ENCODE measurements at places on chromosomes 6 and 20.

DNA sequence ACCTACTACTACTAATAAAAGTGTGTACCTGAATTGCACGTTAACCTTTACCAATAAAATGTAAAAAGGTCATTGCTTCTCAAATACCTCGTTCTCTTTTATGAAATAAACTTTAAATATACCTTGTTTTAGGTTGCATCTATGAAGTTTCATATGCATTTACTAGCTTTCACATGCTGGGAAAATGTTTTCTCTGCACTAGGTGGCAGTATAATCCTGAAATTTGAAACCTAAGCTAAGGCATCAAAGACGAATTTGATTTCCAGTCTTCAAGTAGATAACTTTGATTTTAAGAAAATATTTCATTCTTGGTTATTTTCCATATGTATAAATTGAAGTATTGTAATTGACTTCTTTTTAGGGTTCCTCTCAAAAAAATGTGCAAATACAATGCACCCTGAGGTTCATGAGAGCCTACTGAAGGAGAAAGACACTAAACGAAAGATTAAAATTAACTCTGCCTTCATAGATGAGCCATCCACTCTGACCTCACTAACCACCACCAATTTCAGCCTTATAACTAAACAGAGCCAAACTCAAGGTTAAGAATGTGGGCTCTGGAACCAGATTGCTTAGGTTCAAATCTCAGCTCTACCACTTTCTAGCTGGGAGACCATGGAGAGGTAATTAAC, 7.3 kb upstream of the COL9A1 start:
- DNase-seq, result no peak

DNA sequence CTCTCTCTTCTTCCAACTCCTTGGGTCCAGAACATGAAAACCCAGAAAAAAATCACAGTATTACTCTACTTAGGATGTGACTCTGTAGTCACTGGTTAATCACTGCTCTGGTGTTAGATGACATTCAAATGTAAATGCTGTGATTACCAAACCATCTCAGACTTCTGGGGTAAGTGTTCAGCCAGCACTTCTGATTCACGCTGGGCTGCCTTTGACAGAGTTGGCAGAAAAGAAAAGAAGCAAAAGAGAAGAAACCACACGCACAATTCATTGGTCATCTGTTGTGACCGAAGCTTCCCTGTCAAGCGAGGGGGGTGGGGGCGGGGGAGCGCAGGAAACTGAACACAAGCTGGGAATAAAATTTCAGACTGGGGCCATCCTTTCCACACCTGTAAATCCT, 82.7 kb downstream of the PSMG4 start:
- no peak for DNase-seq

GRCh38 chr6:90820436-90820835, 233.6 kb upstream of the MAP3K7 start:
- DNase-seq, result no peak

GRCh38 chr6:105038259-105038658, 81.4 kb downstream of the LIN28B start:
- no peak for DNase-seq

DNA sequence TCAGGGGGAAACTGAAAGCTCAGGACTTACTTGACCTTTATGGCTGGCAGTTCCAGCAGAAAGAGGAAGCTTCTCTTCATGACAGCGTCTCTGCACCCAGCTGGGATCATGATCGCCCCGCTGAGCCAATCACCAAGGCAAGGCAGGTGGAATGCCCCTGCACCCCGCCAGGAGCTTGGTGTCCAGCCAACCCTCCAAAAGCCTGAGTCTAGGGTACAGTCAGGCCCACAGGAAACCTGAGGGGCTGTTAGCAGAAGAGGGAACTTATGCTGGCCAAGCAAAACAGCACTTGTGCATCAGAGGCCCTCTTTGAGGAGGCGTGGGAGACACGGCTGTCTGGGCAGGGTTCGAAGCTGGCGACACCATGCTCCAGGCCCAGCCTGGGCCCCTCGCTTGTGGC, 188.3 kb upstream of the GMDS start:
- DNase-seq, result no peak

- no peak for DNase-seq
Measured at GRCh38 chr6:52551483-52552277, 25.2 kb downstream of the TRAM2 start.

DNA sequence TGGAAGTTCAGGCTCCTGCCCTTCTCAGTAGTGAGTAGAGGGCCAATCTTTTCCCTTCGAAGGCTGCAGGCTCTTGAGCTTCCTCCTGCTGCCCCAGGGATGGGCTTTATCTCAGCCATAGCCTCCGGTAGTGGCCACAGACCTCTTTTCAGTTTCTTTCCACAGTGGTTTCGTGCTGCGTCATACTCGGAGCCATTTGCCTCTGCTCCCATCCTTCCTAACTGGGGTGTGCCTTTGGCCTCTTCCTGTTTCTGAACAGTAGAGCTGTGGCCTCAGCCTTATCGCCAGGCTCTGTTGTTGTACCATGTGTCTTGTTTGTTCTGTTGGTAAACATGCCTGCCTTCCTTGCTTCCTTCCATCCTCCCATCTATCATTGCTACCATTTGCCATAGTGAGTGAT, 54.1 kb downstream of the TULP4 start:
- DNase-seq, result no peak

GRCh38 chr20:47535994-47536393, 34.3 kb downstream of the NCOA3 start:
- DNase-seq, result no peak

GRCh38 chr6:20581070-20581469, 46.8 kb downstream of the CDKAL1 start:
- no peak for DNase-seq

DNA sequence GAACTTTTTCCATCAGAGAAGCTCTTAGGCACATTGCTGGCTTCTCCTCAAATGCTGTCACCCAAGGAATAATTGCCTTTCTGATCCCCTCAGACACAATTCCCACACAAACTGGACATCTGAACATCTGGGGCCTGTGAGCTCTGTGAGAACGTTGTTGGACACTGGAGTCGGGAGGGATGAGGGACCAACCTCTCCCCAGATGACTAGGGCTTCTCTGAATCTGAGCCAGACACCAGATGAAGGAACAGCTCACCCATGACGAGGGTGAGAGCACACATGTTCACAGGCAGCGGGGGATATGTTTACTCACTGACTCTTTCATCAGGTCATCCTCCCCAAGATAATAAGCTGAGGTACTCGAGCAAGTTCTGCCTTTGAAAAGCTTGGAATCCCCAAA, 283.9 kb upstream of the SUPT3H start:
- DNase-seq, result no peak

DNA sequence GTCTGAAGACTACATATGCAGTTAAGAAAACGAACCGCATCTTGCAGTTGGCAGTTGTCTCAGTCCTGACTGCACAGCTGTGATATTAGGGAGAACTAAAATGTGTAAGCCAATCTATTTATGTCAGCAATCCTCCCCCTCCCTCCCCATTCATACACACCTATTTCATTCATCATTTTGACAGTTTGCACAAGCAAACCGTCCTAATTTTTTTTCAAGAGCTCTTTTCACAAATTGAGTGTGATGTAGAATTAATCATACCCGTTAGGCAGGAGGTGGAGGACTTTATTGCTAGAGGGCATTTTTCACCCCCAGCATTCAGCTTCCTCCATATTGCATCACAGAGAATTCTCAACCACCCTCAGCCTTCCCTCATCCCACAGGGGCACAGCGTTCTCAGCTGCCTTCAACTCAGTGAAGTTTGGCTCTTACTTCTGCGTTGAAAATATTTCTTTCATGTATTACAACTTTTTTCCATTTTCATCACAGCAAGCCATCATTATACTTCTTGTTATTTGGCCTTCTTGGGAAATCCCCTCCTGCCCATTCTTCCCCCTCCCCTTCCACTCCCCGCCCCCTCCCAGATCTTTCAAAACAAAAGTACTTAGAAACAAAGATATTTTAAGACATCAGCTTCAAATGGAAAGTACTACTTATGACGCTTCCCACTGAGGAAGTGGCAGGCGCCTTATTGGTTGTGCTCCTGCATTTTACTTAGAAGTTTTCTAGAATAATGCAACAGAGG, 37.5 kb downstream of the NOX3 start:
- DNase-seq, result peak; percentile 87

DNA sequence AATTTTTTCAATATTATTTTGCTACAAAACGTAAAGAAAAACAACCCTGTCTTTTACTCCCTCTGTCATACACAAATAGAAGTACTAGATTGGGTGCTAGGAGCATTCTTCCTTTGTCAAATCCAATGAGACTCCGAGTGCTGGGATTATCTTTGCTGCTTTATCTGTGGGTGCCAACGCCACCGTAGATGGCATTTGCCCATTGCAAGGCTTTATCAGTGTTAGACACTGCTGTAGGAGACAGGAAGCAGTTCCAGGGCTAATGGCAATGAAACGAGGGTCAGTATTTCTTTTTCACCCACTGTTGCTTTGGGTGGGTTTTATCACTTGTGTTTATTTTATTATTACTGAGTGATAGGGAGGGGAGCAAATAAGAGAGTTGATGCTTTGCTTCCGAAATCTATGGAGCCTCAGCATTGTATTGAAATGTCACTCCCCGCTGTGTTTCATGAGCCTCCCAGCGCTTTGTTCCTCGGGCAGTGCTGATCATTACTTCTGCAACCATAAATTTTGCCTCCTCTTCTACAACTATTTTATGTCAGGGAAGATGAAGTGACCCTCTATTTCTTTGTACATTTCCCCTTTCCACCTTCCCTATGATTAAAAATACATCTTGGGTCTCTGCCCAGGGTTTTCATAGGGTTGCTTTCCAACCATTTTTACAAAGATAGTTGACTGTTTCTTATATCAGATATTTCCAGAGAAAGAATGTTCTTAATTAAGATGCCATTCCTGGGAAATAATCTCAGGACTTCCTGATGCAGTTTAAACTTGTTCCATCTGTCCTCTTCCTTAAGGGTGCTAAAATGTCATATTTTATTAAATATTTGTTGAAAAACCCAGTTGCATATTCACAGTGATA, 86.7 kb upstream of the LAMP5 start:
- no peak for DNase-seq

GRCh38 chr6:2497922-2498623, 252.6 kb downstream of the MYLK4 start:
- no peak for DNase-seq

DNA sequence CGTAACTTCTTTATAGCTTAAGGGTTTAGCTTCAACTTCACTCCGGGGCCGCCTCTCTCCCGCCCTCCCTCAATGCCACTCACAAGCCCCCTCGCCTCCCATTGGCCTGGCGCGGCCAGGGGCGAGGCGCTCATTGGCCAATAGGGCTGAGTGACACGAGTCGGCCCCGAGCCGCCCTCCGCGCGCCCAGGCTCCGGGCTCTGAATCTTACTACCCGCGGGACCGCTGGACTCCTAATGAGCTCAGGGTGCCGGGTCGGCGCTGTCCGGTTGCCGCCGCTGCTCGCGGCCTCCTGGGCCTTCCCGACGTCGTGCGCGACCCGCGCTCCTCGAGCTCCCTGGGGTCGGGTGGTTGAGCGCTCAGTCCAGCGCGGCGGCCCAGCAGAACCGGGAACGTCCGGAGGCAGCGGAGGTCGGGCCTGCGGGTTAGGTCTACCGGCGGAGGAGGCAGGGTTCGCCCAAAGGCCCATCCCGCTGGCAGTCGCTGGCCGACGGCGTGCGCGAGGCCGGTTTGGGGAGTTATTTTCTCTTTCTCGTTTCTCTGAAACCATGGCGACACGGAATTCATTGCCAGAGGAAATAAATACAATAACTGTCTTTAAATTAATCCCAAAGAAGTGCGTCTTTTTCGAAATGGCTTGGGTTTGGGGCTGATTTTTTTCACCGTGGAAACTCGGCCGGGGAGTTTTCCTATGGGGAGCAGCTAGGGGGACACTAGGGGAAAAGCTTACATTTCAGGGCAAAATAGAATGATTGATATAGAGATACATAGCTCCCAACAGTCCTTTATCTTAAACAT, at the start of gene SIM1:
Gene SIM1, minus strand, starts transcription at position 19 of the 798 bp plus-strand sequence. CDS start 1,453 bp downstream, outside the sequence.
- no peak for DNase-seq

DNA sequence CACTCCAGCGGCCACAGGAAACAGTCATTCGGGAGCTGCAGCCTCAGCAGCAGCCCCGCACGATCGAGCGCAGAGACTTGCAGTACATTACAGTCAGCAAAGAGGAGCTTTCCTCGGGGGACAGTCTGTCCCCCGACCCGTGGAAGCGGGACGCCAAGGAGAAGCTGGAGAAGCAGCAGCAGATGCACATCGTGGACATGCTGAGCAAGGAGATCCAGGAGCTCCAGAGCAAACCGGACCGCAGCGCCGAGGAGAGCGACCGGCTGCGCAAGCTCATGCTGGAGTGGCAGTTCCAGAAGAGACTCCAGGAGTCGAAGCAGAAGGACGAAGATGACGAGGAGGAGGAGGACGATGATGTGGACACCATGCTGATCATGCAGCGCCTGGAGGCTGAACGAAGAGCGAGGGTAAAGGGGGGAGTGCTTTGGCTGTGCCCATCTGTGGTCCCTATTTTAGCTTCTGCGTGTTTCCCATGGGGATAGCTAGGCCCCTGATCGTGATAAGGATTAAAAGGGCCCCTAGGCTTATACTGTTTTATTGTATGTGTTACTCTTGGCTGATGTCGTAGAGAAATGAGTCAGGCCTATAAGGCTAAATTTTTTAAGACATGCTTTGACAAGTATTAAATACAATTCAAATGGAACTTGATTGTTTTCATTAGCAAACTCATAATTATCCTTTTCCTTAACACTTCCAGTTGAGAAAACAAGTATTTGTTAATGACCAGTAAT, 45.5 kb upstream of the KIF25 start:
- no peak for DNase-seq

DNA sequence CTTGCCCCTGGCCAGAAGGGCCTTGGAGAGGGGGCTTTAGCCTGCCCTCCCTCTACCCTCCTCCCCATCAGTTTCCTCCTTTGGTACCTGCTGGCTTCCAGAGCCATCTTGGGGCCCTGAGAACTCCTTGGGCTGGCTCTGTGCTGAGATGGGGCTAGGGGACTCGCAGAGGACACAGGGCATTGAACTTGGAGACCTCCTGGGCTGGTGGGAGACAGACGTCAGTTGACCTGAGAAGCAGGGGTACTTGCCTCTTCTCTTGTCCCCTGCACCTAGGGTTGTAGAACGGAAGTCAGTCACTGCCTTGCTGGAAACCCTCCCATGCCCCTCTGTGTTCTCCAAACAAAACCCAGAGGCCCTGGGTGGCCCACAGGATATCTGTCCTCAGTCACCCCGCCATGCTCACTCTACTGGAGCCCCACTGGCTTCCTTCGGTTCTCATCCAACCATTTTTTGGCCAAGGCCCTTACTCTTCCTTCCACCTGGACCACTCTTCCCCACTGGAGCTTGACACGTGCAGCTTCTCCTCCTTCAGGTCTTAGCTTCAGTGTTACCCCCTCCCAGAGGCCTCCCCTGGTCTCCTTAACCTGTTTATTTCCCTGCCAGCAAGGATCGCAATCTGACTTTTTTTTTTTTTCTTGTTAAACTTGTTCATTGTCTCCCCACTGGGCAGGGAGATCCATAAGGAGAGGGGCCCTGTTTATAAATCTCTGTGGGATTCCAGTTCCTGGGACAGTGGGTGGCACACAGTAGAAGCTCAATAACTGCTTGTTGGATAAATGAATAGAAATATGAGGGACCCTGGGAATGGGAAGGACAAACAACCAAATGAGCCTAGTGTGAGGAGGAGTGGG, 971 bp downstream of the RBCK1 start:
- peak; percentile 49 for DNase-seq
